ENCODE measurements at places on chromosomes 16 and 17.

DNA sequence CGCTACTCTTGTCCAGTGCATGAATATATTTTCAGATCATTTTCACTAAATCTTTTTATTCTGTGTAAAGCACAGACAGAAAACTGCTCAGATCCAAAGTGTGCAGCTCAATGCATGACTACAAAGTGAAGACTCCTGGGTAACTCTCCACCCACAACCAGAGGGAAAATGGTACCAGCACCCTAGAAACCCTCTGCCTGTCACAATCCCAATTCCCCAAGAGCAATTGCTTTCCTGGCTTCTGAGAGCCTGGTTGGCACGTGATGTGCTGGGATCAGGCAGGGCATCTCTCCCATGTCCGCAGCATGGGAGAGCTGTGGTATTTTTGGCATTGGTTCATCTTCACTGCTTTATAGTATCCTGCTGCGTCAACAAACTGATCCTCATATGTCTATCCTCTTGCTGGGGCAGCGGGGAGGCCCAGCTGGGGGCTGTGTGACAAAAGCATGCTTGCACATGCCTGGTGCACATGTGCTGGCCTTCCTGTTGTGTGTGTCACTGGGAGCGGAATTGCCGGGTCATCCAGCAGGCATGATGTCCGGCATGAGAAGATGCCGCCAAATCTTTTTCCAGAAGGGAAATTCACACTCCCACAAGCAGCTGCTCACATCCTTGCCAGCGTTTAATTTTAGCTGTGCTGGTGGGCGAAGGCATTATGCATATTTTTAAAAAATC is 278.9 kb upstream of the FOXF1 start:
- DNase-seq, result no peak

- DNase-seq, result no peak
Observed at GRCh38 chr17:50037321-50038107, 18.4 kb upstream of the ITGA3 start.

DNA sequence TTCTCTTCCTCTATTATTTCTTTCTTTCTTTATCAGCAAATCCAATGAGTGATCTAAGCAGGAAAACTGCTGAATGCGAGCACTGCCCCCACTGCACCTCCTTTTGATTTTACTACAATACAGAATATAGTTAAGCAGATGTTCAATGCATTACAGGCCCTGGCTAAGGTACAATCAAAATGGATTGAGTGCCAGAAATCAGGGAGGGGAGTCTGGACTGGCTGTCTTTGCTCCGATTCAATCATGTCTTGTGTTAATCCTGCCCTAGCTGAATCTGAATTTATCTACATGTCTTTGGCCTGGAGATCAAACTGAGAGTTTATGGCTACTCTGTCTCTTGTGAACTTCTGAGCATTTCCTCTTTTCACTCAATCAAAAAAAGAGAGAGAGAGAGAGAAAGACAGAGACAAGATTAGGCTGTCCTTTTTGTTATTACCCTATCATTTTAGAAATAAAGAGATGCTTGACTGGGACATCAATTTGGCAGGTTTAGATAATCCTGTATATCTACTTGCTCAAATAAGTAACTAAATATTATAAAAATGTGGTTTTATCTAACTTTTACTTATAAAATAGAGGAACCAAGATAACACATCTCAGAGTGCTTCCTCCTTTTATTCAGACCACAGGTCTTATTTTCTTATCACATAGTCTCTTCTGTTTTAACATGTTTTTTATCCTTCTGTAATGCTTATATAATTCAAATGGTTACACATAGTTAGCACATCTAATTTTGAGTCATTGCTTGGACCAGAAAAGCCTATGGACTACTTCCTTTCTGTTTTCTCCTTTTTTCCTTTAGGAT is 656.2 kb downstream of the KCNJ2 start:
- no peak for DNase-seq

GRCh38 chr17:55458978-55459377 is 37.3 kb upstream of the MMD start:
- no peak for DNase-seq

GRCh38 chr16:89364606-89365005 is 125.8 kb downstream of the ANKRD11 start:
- no peak for DNase-seq

DNA sequence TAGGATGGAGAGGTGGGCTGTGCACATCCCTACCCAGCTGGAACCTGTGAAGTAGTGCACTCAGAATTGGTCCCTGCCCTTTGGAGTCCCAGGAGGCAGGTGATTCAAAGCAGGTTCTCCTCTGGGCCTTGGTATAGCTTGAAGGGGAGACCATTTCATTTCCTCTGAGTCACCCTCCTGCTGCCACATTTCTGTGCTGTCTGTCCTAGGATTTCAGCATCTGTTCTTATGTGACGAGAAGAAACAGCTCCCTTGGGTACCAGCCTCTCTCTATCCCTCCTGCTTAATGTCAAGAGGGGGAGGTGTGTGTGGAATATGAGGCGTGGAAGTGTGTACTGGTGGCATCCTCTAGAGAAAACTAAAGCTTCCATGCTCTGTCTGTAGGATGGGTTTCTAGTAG is 5.0 kb upstream of the NFE2L1 start:
- DNase-seq, result no peak

- no peak for DNase-seq
Observed at GRCh38 chr17:32227910-32228309, 37.7 kb upstream of the RHBDL3 start.

DNA sequence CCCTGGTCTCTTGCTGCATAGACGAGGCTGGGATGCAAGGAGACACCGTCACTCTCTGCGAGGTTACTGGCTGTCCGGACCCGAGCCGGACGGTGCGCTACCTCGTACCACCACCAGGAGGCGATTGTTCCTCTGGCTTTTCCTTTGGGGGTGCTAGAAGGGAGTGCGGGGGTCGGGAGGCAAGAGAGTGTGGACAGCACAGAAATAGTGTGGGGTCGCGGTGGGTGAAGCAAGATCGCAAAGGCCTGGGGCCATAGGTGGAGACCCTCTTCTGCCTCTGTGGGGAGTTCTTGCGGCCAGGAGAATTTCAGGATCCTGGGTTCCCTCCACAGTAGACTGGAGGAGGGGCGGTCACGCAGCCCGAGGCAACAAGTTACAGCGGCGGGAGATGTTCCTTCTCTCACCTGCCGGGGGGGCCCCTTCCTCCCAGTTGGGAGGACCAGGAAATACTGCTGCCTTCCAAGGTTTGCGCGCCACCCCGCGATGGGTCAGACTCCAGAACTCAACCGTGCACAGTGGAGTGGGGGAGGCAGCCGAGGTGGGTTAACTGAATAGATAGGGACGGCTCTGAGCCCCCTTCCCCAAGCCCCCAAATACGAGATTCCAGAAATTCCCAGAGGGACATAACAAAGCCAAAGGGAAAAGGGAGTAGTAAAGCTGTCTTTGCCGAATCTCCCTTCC is 6.9 kb downstream of the PHOSPHO1 start:
- no peak for DNase-seq

DNA sequence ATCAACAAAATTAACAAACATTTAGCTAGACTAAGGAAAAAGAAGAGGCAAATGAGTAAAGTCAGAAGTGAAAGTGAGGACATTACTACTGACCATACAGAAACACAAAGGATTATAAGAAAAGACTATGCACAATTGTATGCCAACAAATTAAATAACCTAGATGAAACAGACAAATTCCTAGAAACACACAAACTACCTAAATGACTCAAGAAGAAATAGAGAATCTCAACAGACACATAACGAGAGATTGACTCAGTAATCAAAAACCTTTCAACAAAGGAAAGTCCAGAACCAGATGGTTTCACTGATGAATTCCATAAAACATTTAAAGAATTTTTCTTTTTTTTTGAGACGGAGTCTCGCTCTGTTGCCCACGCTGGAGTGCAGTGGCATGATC is 35.7 kb upstream of the MYLK3 start:
- DNase-seq, result no peak

Data from NCI-H1436 (cell line).